ENCODE measurements at places on chromosomes 1 and 21. TPM values are rescaled to one million over a fixed set of nuclear protein-coding genes. Genes with fewer than 3 reads are reported as not detected.

ELAVL4 gene
- total RNA-seq = not detected

TMEM61 gene
- 0.34 TPM for total RNA-seq

KPRP gene
- not detected for total RNA-seq

CFAP107 gene
- not detected for total RNA-seq

LIN28A gene
- total RNA-seq = not detected

LGR6 gene
- total RNA-seq = 0.41 TPM

HES2 gene
- total RNA-seq = 3.5 TPM

AKNAD1 gene
- total RNA-seq = 0.74 TPM

ANKRD45 gene
- 0.15 TPM for total RNA-seq

APCS gene
- not detected for total RNA-seq

PRKAB2 gene
- 11.4 TPM for total RNA-seq

SPTA1 gene
- total RNA-seq = not detected

RAD54L gene
- total RNA-seq = 12.1 TPM

AIRE gene
- total RNA-seq = not detected

AMY1A gene
- not detected for total RNA-seq

UBL4B gene
- not detected for total RNA-seq

BTBD8 gene
- 0.20 TPM for total RNA-seq

GPR37L1 gene
- total RNA-seq = 0.13 TPM

LRRC53 gene
- total RNA-seq = not detected

TMEM51 gene
- 44.7 TPM for total RNA-seq

CFHR1 gene
- total RNA-seq = not detected

HHIPL2 gene
- total RNA-seq = 9.8 TPM

NUP210L gene
- not detected for total RNA-seq

NR1I3 gene
- total RNA-seq = not detected

DONSON gene
- 18.1 TPM for total RNA-seq

ADAM30 gene
- total RNA-seq = not detected

AVPR1B gene
- total RNA-seq = not detected

ANKRD65 gene
- total RNA-seq = not detected

NUDT4B gene
- total RNA-seq = not detected

MEF2D gene
- total RNA-seq = 37.4 TPM

OR2AK2 gene
- total RNA-seq = not detected

RBP7 gene
- 5.8 TPM for total RNA-seq

Data from A549 treated with CpdA at 1 μM for 4 hours (cell line).